ENCODE measurements at places on chromosomes 3 and 15.

- DNase-seq, result no peak
These were observed 232.1 kb downstream of the NECTIN3 start for GRCh38 chr3:111303760-111304159.

- no peak for DNase-seq
These were observed 1041.3 kb downstream of the ROBO1 start for GRCh38 chr3:78726545-78726944.

DNA sequence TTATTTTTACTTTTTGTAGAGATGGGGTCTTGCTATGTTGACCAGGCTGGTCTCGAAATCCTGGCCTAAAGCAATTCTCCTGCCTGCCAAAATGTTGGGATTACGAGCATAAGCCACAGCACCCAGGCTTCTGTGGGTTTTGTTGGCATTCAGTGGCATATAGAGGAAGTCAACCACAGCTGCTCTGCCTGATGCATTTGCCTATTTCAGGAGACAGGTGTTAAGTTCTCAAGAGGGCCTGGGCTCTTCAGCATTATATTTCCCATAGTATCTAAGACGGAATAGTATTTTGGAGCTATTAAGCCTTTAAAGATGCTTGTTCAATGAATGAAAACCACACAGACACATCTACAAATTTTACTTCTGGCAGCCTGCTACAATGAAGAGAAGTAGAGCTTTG is 73.5 kb upstream of the CSPG5 start:
- no peak for DNase-seq

- no peak for DNase-seq
These were observed 57.5 kb upstream of the MUC13 start for GRCh38 chr3:124992041-124992440.

DNA sequence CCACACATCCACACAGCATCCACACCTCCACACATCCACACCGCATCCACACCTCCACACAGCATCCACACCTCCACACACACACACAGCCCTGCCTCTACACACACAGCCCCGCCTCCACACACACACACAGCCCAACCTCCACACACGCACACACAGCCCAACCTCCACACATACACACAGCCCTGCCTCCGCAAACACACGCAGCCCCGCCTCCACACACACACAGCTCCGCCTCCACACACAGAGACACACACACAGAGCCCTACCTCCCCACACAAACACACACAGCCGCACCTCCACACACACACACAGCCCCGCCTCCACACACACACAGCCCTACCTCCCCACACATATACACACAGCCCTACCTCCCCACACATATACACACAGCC is 4.7 kb downstream of the MESP1 start:
- DNase-seq, result no peak

DNA sequence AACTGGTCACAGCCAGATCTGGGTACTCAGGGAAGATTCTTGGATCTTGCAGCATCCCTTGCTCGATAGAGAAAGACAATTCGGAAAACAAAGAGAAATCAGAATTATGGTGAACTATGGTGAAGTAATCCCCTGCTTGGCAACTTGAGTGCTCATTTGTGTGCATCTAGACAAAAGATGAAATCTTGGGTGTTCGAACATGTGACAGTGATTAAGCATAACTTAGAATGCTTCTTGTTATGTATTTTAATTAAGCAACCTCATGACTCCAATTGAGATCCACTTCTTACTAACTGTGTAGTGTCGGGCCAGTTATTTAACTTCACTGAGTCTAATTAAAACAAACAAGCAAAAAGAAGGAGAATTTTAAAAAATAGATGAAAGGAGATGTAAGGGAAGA is 56.5 kb downstream of the ZNF385D start:
- no peak for DNase-seq

DNA sequence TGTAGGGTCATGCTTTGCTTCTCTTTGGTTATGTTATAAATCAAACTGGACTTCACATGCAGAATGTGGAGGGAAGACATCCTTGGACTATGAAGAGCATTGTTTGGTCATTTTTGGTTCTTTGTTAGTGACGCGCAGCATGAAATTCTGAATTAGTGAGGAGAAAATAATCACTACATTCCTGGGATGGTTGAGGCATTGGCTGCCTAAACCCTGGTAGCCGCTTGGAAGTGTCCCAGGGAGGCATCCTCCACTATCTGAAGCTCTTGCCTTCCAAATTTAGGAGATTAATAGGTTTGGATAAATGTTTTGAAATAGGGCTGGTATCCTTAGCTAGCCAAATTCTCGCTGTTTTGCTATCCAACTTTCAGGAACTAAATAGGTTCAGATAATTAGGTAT is 96.2 kb downstream of the CLSTN2 start:
- no peak for DNase-seq

- DNase-seq, result no peak
These were observed 141.9 kb downstream of the NSMCE3 start for GRCh38 chr15:29127506-29128430.

DNA sequence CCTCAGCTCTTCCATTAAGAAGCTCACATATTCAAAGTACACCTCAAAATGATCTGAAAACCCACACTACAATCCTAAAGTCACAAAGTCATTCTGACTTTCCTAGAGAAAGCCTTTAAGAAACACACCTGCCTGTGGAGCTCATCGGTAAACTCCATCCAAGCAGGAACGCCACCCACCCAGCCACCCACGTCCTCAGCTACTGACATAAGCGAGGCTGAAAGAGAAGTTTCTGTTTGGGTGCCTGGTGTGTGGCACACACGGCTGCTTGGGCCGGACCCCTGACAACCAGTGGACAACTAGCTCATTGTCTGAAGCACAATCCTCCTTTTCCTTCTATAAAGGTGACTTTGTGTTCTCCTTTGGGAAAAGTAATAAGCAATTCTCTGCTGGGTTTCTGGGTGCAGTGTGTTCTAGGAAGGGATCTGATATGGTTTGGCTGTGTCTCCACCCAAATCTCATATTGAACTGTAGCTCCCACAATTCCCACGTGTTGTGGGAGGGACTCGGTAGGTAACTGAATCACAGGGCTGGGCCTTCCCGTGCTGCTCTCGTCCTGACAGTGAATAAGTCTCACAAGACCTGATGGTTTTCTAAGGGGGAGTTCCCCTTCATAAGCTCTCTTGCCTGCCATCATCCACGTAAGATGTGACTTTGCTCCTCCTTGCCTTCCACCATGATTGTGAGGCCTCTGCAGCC is 26.1 kb downstream of the FAM174B start:
- DNase-seq, result no peak

GRCh38 chr15:42621386-42621785 is 46.0 kb downstream of the STARD9 start:
- no peak for DNase-seq

- no peak for DNase-seq
These were observed 661.4 kb downstream of the RBMS3 start for GRCh38 chr3:29942297-29942696.

DNA sequence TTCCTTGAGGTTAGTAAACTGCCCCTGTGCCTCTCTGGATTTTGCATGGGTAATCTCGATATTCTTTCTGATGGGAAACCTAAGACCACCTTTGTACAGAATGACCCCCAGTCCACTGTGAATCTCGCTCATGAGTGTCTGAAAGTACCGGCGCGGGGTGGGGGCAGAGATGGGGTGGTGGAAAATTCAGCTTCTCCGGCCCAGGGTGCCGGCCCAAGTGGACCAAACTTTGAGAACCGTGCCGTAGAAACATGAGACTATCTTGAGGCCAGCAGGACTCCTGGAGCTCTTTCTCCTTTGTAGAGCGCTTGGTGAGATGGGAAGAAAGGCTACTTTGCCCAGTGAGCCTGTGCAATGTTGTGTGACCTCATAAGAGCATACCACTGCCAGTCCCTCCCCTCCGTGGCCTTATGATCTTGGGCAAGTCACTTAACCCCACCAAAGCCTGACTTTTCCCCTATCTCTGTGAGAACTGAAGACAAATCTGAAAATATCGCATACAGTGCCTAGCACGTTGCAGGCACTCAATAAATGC is 40.4 kb upstream of the VEPH1 start:
- no peak for DNase-seq

DNA sequence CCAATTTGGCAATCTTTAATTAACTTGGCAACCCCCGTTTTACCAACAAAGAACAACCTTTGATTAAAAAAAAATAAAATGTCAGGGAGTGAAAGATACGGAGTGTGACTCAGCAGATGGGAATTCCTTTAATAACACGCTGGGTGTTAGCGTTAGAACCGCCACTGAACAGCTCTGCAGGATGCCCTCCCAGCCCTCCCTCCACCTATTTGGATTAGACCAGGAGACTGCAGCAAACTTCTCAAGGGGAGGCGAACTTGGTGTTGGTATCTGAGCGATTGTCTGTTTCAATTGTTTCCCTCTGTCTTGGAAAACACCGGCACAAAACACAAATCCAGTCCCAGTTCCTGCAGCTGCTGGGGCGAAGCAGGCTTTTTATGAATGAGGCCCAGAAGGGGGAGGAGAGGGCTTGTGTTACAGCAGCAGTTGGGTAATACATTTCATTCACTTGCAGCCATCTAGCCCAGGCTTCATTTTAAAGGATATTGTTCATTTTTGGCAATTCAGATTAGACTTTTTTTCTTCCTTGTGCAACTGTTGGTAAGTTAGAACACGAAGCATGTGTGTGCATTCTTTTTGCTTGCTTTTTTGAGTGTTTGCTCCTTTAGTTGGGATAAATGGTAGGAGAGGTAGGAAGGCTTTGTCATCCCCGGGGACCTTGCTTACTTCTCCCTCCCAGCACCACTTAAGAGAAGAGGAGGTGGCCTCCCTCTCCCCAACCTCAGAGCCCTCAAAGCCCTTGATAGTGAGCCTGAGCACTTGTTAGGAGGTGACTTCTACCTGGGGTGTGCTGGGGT is 152.3 kb downstream of the IGF1R start:
- no peak for DNase-seq

DNA sequence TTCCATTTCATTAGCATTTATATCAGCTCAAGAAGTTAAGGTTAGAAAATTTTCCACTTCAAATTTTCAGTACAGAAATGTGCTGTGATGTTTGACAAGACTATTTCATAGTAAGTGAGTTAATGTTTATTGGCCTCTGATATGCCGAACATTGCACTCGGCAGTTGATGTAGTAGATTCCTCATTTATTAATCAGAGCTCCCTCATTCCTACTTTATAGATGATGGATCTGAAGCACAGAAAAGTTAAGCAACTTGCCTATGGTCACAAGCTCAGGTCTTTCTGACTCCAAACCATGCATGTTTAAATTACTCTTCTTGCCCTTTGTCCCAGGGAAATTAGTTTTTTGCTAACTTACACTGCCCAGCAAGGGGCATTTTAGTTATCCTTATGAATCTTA is 92.0 kb downstream of the ATG7 start:
- DNase-seq, result no peak

DNA sequence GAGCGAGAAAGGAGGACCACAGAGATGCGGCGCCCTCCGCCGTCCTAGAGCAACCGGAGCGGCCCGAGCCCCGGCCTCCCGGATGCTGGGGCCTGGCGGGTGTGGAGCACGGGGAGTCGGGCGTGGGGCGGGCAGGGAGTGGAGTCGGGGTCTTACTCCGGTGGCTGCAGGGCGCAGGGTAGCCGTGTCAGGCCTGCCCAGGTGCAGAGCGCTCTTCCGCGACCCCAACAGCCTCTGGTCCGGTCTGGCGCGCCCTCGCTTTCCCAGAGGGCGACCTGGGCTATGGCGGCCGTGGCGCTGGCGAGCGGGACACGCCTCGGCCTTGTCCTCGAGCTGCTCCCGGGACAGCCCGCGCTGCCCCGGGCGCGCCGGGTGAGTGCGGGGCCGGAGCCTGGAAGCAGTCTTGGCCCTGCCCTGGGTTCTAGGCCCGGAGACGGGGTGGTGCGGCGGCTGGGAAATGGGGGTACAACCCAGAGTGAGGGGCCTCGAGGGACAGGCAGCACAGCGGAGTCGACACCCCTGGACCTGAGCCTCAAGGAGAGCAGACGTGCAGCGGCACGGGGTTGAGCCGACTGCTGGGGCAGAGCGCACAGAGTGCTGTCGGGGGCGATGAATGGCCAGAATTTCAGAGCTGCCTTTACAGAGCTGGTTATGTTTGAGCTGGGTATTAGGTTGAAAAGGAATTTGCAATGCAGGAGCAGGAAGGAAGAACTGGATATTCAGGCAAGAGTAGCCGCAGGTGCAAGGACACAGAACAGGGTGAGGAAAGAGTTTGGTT is at the start of gene ZNF662:
ZNF662 (plus strand) TSS at position 73 of the 778 bp plus-strand sequence. CDS start 1,973 bp downstream, outside the sequence.
- DNase-seq, result no peak

DNA sequence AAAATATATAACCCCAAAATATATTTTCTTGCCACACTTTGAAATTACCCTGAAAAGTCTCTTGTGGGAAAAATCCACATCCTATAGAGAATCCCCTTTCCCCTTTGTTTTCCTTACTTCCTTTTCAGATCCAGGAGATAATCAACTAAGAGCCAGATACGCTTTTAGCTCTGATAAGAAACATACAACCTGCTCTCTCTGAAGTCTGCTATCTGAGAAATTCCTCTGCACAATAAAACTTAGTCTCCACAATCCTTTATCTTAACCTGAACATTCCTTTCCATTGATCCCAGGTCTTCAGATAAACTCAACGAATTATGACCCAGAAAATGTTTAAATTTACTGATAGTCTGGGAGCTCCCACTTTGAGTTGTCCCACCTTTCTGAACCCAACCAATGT is 233.4 kb upstream of the SETMAR start:
- no peak for DNase-seq

DNA sequence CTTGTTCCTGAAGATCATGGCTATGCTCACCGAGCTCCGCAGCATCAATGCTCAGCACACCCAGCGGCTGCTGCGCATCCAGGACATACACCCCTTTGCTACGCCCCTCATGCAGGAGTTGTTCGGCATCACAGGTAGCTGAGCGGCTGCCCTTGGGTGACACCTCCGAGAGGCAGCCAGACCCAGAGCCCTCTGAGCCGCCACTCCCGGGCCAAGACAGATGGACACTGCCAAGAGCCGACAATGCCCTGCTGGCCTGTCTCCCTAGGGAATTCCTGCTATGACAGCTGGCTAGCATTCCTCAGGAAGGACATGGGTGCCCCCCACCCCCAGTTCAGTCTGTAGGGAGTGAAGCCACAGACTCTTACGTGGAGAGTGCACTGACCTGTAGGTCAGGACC is 35.2 kb downstream of the NR1I2 start:
- DNase-seq, result no peak

DNA sequence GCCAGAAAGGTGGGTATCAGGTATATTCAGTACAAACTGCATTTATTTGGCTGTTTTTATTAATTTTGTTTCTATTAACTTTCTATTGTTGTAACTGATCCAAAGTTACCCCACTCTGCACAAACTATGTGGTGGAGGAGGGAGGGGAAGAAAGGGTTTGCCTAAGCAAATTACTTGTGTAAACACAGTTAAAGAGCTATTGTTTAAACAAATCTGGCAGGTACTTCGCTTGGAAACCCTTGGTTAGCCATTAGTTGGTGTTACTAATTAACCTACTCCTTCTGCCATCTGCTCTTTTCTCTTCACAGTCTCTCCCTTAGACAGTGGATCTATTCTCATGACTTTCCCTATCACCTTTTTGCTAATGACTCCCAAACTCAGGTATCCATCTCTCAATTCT is 328.4 kb upstream of the NECTIN3 start:
- DNase-seq, result no peak

DNA sequence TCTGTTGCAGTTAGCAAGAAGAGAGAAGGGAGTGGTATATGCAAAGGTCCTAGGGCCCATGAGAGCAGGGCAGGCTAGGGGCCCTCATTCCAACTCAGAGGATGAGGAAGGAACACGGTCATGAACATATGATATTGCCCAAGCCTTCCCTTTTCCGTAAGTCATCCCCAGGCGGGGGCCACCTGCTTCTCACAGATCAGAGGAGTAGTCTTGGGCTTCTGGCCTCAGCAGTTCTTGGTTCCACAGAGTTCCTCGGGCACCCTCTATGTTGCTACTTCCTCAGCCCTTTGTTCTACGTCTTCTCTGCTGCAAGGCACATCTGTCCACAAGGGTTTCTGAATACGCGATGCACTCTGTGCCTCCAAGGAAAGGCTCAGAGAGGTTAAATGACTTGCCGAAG is 25.3 kb downstream of the EPHB3 start:
- DNase-seq, result no peak

- no peak for DNase-seq
These were observed 52.5 kb downstream of the KLF15 start for GRCh38 chr3:126304704-126305103.

Data from Jurkat, Clone E6-1 (cell line).